ENCODE measurements at places on chromosomes 13 and 19.

DNA sequence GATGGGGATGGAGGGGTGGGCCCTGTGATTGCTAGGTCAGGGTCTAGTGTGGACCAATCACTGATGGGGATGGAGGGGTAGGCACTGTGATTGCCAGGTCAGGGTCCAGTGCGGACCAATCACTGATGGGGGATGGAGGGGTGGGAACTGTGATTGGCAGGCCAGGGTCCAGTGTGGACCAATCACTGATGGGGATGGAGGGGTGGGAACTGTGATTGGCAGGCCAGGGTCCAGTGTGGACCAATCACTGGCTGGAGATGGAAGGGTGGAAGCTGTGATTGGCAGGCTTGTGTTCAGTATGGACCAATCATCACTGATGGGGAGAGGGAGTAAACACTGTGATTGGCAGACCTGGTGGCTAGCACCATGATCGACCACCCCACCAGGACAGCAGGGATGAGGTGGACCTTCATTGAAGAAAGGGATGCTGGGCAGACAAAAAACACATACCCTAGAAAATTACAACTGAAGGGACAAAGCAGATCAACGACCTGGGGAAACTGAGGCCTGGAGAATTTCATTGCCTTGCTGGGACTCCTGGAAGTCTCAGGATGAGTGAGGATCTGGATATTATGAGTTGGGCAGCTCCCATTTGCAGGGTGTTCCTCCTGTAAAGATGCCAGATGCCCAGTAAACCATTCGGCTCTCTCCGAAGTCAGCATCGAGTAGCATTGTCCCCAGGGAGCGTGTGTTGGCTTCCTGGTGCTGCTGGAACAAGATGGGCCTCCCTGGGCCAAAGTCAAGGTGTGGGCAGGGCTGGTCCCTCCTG lies 15.5 kb downstream of the TMPRSS9 start:
- no peak for DNase-seq

DNA sequence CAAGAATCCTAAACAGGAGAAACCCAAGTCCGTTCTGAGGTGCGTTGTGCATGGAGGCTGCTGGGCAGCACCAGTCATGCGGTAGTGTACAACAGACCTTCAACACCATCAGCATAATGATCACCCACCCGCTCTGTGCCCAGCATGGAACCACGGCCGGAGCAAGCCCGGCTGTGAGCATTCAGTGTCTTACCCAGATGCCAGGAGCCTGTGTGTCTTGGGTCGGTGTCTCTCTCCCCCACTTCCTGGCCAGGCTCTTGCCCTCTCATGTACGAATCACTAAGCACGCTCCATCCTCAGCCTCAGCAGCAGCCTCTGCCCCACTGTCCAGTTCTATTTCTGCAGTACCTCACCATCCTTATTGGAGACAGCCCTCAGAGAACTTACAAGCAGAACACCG lies 231.6 kb upstream of the IRS2 start:
- DNase-seq: no peak

DNA sequence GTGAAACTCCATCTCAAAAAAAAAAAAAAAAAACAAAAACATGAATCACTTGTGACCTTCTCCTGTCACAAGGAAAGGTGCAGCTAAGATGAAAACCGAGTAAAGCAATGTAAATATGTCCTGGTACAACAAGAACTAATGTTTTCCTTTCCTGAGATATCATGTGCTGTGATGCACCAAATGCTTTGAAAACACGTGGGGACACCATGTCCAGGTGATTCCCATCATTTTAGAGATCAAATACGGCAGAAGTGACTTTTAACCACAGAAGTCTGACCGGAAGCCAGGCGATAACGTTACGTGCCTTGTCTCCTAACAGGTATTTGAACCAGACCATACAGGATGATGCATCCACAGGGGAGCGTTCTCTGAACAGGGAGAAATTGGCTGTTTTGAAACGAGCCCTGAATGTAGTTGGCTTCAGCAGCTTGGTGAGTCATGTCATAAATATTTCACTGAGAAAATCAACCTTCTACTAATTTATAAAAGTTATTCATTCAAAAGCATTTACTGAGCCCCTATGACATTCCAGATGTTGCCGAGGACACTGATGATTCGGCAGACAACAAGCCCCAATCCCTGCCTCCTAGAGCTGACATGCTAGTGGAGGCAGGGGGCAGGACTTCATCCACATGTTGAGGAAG lies 328.1 kb downstream of the MYO16 start:
- no peak for DNase-seq

- DNase-seq: no peak
These were observed 8.3 kb upstream of the ONECUT3 start for GRCh38 chr19:1744822-1745563.

DNA sequence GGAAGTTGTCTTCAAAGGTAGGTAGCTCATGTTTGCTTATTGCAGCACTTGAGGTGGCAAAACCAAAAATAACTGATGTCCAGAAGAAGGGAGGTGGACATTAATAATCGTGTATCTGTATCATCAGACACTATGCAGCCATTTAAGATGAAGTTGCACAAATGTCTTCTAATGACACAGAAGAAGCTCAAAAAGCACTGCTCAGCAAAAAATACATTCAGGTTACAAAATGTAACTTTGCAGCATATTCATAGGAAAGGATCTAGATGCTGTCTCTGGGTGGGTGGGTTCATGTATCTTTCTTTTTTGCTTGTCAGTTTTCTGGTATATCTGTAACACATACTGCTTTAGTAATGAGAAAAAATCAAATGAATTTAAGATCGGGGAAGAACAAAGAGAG lies 247.8 kb downstream of the DNAJC15 start:
- no peak for DNase-seq

DNA sequence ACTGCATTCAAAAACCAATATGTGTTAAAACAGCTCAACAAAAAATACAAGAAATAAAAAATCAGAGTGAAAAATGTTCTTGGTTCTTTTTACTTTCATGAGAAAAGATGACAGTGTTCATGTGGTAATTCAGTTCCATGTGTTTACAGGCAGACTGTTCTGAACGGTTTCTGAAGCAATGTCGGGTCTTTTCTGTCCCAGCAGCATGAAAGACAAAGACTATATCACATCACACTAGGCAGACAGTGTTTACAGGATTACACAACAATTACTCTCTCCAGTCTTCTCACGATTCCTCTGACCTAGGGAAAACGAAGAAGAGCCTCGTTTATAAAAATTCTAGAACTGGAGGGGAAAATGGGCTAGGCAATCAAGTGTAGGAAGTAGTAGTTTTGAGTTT lies 83.4 kb downstream of the UBL3 start:
- peak; percentile 27 for DNase-seq

DNA sequence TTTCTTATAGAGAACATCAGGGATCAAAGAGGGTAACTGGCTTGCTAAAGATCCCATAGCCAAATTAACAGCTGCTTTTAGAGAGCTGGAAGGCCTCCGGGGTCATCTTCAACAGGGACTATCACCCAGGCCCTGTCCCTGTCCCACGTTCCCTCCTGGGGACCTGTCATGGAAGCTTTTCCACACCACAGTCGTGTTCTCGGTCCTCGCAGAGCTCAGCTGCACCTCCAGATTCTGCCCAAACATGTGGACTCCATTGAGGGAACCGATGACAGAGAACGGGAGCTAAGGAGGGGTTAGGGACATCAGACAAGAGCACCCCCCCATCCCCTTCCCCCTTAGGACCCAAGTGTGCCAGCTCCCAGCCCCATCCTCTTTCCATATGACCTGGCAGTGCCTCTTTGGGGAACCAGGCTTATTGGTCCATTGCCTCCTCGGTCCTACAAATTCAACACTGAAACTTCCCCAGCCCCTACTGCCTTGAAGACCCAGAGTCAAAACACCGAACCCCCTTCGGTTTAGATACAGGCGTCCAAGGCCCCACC lies 568 bp downstream of the FUZ start:
- no peak for DNase-seq

DNA sequence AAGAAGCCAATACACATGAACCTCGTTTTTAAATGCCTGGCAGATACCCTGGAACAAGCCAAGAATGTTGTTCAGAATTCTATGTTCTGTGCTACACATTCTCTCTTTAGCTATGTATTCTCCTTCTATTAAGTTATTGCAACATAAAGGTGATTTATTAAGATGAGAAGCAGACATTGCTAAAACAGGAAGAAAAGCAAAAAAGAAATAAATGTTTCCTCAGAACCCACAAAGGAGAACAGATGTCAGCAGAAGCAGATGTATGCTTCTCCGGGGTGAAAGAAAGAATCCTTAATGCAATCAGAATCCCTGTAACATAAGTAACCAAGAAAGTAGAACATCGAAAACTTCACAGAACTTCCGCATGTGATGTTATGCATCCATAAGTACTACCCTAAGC lies 302.9 kb downstream of the DCT start:
- DNase-seq: peak; percentile 21

GRCh38 chr19:690203-690602 lies 5.0 kb downstream of the PRSS57 start:
- no peak for DNase-seq

GRCh38 chr19:16096280-16096855 lies 15.3 kb upstream of the RAB8A start:
- no peak for DNase-seq

GRCh38 chr13:100473087-100473486 lies 115.5 kb downstream of the GGACT start:
- DNase-seq: no peak

GRCh38 chr19:43674596-43674995 lies 4.6 kb upstream of the PLAUR start:
- peak; percentile 92 for DNase-seq

- DNase-seq: no peak
These were observed 88.8 kb upstream of the MAB21L1 start for GRCh38 chr13:35565273-35565672.

GRCh38 chr19:39759457-39760184 lies 19.0 kb upstream of the LEUTX start:
- no peak for DNase-seq

DNA sequence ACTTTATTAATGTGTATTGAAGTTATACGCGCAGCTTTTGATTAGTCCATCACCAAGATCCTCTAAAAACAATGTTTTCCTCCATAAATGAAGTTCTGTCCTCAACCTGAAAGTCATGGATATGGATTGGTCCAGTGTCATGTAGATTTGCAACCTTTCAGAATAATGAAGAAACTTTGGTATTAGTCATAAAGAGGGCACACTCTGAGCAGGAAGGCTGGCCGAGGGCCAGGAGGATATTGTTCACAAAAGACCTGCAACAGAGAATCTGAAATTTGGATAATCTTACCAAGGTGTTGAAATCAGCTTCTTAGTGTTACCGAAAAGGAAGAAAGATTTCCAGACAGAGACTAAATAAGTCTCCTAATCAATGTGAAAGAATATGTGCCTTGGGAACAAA lies 20.7 kb downstream of the CLDN10 start:
- DNase-seq: peak; percentile 21

DNA sequence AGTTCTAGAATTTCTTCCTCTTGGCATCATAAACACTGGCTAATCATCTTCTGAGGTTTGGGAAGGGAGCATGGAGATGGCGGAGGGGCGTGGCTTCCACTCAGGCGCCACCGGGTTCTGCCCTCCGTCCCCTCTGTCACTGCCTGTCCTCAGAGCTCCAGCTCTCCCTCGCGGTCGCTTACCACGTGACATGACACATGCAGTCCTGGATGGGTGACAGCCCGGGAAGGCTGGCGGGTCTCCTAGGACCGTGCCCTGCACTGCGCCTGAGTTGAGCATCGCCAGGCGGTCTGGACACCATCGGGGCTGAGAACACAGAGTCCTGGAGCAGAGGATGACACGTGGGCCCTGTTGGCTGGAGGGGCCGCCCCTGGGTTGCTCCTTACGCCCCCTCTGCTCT lies 123.3 kb downstream of the RAB20 start:
- DNase-seq: no peak

DNA sequence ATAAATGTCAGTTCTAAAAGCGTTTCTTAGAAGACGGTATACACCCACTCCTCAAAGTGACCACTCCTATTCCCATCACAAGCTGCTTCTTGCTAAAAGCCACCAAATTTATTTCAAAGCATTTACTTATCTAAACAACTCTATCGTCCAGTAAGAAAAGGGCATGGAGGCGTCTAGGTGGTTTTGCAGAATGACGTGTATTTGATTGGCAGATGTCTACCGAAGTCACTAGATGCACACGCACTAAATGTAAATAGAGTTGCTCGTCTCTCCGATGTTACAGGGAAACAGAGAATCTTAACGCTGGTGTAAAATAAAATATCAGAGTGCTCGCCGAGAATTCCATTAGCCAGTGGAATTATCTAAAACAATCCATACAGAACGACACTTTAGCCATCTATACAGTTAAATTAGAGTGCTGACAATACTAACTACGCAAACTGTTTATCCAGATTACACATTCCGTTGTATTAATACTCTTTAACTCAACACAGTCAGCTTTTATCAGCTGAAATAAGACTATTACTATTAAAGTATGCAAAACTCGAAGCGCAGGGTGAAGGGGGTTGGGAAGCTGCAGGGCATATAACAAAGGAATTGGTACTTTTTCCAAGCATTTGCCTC lies 1.9 kb downstream of the KLF12 start:
- DNase-seq: no peak

GRCh38 chr19:47176071-47176626 lies 45.5 kb downstream of the SAE1 start:
- no peak for DNase-seq

- DNase-seq: no peak
These were observed 13.1 kb downstream of the PCCA start for GRCh38 chr13:100102042-100102441.
